ENCODE measurements at places on chromosomes 2 and 18. TPM values are rescaled to one million over a fixed set of nuclear protein-coding genes. Genes with fewer than 3 reads are reported as not detected.

SULT6B1 gene
- total RNA-seq: not detected

- no peak for DNase-seq
- peaks cover 7% of the 10 kb centered on the region for H3K4me1 ChIP-seq
- H3K36me3 ChIP-seq: peaks cover 7% of the 10 kb centered on the region
- H3K4me3 ChIP-seq: no peak overlapping the region
- H3K27ac ChIP-seq: no peak overlapping the region
- no peaks in the 10 kb centered on the region for H3K27me3 ChIP-seq
Observed at GRCh38 chr2:148028781-148029180, 7.9 kb downstream of the MBD5 start.

CKAP2L gene
- 38.9 TPM for total RNA-seq

AFF3 gene
- total RNA-seq: 2.2 TPM

ARMC9 gene
- 2.5 TPM for total RNA-seq

NT5C1B gene
- total RNA-seq: not detected

DNA sequence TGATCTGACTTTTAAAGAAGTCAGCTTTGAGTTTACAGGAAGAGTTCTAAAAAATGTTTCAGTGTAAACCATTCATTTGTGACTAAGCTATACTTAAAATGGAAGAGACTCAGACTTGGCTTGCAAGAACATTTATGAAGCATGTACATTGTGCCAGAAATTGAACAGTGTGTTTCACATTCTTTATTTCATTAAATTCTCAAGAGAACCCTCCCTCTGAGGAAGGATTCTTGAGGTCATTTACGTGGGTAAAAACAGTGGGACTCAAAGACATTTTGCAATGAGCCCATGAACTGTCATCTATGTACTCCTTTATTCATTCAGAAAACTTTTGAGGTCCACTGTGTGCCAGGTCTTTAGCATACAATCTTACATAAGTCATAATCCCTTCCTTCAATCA is 143.6 kb upstream of the ZNF521 start:
- H3K36me3 ChIP-seq: no peaks in the 10 kb centered on the region
- no peaks in the 10 kb centered on the region for H3K4me1 ChIP-seq
- no peak overlapping the region for H3K27ac ChIP-seq
- no peaks in the 10 kb centered on the region for H3K27me3 ChIP-seq

- H3K4me1 ChIP-seq: no peaks in the 10 kb centered on the region
- no peak overlapping the region for H3K4me3 ChIP-seq
- no peak overlapping the region for H3K27ac ChIP-seq
- H3K27me3 ChIP-seq: peaks cover 4% of the 10 kb centered on the region
Observed at GRCh38 chr2:58606799-58607198, 365.7 kb upstream of the FANCL start.

- no peaks in the 10 kb centered on the region for H3K36me3 ChIP-seq
- DNase-seq: no peak
- no peak overlapping the region for H3K4me3 ChIP-seq
- peaks cover 2% of the 10 kb centered on the region for H3K4me1 ChIP-seq
Observed at GRCh38 chr2:124024561-124025170, 421 bp upstream of the CNTNAP5 start.

SGPP2 gene
- 1.2 TPM for total RNA-seq

- no peak overlapping the region for H3K27ac ChIP-seq
- no peaks in the 10 kb centered on the region for H3K4me1 ChIP-seq
- no peaks in the 10 kb centered on the region for H3K27me3 ChIP-seq
- no peak for DNase-seq
Observed at GRCh38 chr2:189056200-189057106, 82.3 kb downstream of the COL3A1 start.

IL36B gene
- not detected for total RNA-seq

SP100 gene
- 301 TPM for total RNA-seq

- peaks cover 17% of the 10 kb centered on the region for H3K27me3 ChIP-seq
- H3K27ac ChIP-seq: no peak overlapping the region
- H3K4me3 ChIP-seq: no peak overlapping the region
- DNase-seq: no peak
Observed at GRCh38 chr2:19529677-19530076, 171.3 kb upstream of the OSR1 start.

GRCh38 chr2:26864226-26864625 is 16.3 kb downstream of the DPYSL5 start:
- H3K36me3 ChIP-seq: no peaks in the 10 kb centered on the region
- H3K27me3 ChIP-seq: peaks cover 24% of the 10 kb centered on the region
- H3K4me3 ChIP-seq: no peak overlapping the region
- no peaks in the 10 kb centered on the region for H3K4me1 ChIP-seq
- DNase-seq: no peak

PTH2R gene
- 0.11 TPM for total RNA-seq

GRCh38 chr2:39431592-39432316 is 5.3 kb downstream of the MAP4K3 start:
- no peak overlapping the region for H3K27ac ChIP-seq
- H3K36me3 ChIP-seq: peaks cover 1% of the 10 kb centered on the region
- no peak overlapping the region for H3K4me3 ChIP-seq
- no peak for DNase-seq
- H3K4me1 ChIP-seq: peaks cover 22% of the 10 kb centered on the region
- no peaks in the 10 kb centered on the region for H3K27me3 ChIP-seq

DNA sequence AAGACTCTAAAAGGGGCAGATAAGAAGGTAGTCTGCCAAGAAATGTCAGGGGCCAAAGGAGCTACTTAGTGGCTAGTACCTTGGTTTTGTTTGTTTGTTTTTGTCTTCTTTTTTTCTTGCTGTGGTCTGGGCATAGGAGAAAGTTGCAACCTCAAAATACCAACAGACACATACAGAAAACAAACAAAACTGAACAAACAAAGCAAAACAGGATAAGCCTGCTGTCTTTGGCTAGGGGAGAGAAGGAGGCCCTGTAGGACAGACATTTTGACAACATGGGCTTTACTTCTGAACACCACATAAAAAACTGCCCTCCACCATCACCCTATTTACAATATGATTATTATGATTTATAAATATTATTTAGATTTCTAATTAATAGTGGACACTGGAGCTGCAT is 460.8 kb downstream of the PTH2R start:
- no peak for DNase-seq
- no peaks in the 10 kb centered on the region for H3K36me3 ChIP-seq
- H3K27me3 ChIP-seq: no peaks in the 10 kb centered on the region

DNA sequence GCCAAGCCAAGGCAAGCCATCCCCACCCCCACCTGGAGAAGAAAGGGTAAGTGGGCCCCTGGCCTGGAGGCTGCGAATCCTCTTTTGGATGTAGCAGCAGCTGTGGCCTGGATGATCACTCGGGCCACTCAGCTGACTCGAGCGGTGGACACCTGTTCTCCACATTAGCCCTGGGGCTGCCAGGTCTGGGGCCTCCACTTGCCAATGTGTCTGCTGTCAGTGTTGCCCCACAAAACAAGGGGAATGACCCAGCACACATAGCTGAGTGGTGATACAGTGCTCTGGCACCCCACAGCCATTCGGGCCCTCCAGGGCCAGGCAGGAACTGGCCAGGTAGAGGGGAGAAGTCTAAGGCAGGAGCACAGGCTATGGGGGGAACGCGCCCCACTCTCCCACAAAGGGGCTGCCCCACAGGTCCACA is 2.6 kb downstream of the STK25 start:
- no peak overlapping the region for H3K27ac ChIP-seq
- no peaks in the 10 kb centered on the region for H3K27me3 ChIP-seq
- H3K4me3 ChIP-seq: no peak overlapping the region
